ENCODE measurements at places on chromosomes 16 and 17.
A peak's percentile ranks its signal among the peaks of the same experiment; 100 is the strongest.

DNA sequence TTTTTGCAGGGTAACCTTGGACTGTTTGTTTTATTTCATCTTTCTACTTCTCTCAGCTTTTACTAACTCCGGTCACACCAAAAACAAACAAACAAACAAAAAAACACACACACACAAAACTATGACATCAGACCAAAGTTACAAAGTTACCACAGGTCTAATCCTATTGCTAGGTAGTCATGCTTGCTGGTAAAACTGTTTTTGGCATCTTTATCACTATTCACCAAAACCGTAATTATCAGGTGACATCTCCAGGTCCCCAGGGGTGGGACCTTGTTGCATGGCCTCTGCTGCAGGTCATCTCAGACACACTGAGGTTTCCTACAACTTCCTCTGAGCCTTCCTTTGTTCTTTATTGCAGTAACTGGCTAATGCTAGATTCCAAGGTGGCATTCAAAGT, 162.3 kb downstream of the ABCA8 start:
- no peak for DNase-seq

GRCh38 chr16:54411544-54411943, 125.0 kb upstream of the IRX3 start:
- DNase-seq: no peak

DNA sequence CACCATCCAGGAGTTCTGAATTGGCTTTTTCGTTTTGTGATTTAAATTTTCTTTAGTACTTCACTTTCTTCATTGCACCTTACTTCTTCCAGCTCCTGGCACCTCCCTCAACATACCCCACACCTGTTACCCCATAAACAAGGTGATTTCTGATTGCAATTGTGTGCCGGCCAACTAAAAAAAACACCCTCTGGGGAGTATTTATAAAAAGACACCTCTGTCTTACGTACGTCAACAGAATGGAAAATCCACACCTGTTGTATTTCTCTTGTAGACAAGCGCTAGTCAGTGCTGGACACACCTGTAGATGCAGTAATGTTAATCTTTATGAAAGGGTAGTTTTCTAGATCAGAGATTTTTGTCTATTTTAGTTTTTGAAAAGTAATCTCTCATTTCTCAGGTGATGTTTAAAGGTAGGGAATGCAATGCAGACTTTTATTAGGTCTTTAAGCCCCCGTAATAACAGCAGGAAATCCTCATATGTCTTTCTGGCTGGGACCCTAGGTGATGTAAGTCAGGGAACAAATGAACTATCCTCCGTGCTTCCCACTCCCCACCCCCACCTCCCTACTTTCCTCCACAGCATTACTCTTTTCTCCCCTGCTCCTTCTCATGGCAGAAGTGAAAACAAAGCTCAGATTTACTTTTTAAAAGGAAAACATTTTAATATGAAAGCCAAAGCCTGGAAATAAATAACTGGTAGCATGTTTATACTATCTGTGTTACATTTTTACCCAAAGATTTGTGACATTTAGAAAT, 4.2 kb downstream of the MSI2 start:
- DNase-seq: no peak

DNA sequence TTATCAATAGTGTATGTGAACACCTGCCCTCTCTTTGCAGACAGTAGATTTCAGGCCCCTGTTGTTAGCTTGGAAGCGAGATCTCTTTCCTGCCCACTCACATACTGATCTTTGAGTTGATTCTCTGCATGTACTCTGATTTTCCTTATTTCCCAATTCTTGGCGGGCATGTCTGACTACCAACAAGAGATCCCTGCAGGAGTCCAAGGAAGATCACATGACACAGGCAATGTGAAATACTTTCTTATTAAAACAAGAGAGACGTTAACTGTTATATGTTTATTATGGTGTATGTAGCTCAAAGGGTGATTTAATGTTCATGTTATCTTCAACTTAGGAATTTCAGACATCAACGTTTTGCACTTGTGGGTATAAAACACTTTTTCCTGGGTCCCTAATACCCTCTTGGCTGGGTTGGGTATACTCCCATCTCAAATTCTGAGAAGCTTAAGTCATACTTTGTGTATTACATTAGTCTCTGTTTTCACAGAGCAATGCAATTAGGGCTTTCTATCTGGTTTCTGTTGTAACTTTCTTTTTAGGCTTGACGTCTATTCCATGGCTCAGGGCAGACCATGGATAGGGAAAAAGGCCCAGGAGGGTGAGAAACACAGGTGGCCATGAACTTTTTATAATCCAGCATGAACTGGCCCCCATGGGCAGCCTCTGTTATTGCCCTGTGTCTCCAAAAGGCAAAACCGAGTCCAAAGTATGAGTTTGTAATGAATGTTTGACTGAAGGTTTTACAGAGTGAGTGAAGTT, 32.2 kb downstream of the HSD17B2 start:
- DNase-seq: no peak

- DNase-seq: peak; percentile 61
These were observed 148.9 kb downstream of the ITFG1 start for GRCh38 chr16:47311738-47312505.

- DNase-seq: no peak
These were observed 17.8 kb downstream of the XYLT1 start for GRCh38 chr16:17452922-17453321.

GRCh38 chr16:72501739-72502593, 330.0 kb upstream of the PMFBP1 start:
- DNase-seq: peak; percentile 69

GRCh38 chr17:30095507-30096244, 20.9 kb upstream of the NSRP1 start:
- peak; percentile 74 for DNase-seq

DNA sequence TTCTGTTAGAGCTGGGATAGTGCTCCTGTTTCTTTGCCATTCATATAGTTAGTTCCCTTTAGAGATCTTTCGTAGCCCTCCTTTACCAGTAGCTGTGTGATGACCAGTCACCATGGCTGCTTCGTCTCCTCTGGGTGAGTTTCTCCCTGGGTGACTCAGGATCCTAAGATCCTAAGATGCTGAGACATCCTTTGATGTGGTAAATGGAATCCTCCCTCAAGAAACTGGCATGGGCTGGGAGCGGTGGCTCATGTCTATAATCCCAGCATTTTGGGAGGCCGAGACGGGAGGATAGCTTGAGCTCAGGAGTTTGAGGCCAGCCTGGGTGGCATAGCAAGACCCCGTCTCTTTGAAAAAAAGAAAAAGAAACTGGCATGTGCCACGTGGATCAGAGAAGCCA, 5.9 kb downstream of the PHAF1 start:
- DNase-seq: peak; percentile 80

DNA sequence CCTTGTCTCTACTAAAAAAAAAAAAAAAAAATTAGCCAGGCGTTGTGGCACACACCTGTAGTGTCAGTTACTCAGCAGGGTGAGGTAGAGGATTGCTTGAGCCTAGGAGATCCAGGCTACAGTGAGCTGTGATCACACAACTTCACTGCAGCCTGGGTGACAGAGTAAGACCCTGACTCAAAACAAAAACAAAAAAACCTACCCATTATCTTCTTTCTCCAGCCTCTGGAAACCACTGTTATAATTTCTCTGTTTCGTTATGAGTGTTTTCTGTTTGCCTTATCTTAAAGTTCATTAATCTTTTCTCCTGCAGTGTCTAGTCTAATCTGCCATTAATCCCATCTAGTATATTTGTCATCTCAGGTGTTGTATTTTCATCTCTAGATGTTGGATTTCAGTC, 18.6 kb upstream of the CLTC start:
- DNase-seq: no peak

DNA sequence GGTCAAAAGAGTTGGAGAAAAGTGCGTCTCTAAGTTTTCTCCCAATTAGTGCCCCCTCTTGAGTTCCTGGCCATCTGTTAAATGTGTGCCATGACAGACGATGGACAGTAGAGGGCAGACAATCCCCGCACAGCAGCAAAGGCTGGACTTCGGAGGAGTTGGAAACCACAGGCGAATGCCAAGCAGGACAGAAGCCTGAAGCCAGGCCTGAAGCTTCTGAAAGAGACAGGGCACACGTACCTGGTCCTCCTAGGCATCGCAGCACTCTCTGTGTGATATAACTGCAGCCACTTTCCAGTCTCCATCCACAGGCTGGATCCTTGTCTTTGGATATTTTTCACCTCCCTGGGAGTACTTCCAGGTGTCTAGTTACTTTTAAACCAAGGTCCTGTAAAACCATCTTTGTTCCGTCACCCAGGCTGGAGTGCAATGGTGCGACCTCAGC, 14.5 kb downstream of the C17orf100 start:
- peak; percentile 84 for DNase-seq

GRCh38 chr17:12726131-12726530, 60.4 kb downstream of the MYOCD start:
- no peak for DNase-seq

DNA sequence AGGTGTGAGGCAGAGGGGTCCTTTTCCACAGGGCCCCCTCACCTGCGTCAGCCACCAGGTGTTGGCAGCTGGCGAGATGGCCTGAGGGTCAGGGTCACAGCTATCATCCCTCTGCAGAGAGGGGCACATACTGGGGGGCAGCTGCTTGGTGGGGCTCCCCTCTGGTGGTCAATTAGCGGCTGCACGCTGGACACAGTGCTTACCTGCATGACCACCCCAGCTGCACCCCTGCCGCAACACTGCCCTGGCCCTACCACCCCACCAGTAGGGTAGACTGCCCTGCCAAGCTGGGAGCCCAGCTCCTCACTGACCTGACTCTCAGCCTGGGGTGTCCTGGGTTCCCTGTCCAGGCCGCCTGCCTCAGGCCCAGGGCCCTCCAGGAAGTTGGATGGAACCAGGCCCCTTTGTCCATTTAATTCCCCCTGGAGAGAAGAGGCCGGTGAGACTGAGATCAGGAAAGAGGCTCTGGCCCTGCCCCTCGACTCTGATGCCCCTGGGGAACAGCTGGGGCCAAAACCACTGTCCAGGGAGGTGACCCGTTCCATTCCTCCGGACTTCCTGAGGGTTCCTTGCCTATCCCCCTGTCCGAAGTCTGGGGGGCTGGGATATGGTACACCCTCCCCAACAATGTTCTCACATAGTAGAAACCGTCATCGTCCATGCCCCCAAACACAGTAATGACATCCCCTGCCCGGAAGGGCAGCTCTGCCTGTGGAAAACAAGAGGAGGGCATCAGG, 23.7 kb downstream of the TSPOAP1 start:
- no peak for DNase-seq

DNA sequence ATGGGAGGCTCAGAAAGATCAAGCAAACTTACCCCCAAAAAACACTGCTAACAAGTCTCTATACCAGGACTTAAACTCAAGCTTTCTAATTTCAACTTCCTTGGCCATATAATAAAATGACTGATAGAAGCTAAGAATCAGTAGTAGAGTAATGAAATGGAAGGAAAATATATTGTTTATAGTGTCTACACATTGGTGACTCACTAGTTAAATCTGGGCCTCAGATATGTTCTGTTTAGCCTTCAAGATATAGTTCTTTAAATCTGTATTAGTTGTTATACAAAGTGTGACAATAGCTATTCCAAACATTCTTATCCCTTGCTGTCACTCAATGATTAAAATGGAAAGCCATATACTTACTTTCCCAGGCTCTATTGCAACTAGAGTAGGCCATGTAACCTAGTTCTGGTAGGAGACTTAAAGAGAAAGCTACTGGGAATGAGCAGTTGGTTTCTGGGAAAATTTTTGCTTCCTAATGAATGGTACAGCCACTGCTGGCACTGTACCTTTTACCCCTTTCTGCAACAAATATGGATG, 18.3 kb downstream of the SSH2 start:
- DNase-seq: peak; percentile 24

DNA sequence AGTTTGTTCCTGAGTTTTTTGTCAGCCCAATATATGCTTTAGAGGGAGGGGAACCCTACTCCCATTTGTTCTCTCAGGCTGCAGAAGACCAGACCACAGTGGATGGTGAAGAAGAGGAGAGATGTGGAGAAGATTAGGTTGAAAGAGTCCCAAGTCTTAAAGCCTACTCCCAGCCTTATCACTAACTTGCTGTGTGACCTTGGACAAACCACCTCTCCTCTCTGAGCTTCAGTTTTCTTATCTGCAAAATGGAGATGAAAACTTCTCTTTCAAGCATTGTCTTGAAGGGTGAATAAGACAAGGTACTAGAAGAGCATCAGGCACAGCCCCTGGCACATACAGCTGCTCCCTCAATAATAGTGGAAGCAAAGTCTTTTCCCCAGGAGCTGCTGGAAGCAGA, 15.1 kb upstream of the LHX1 start:
- no peak for DNase-seq

DNA sequence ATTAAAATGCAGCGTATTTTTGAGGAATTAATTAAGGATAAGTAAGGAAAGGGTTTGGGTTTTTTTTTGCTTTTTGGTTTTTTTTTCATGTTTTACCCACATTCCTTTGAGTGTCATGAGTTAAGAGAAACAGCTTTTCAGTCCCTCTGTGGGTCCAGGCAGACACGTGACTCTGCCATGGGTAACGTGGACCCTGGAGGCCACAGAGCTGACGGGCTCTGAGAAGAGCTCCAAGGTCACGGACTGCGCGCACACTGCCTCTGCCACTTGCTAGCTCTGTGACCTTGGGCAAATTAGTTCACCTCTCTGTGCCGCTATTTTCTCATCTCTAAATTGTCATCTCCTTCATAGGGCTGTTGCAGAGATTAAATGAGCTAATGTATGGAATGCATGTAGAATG, 588.2 kb upstream of the CDH11 start:
- no peak for DNase-seq

GRCh38 chr16:53982631-53983042, 278.7 kb downstream of the FTO start:
- peak; percentile 5 for DNase-seq

GRCh38 chr17:47872651-47873161, 21.7 kb upstream of the SP6 start:
- DNase-seq: no peak

GRCh38 chr16:4968879-4969483, 10.9 kb downstream of the SEC14L5 start:
- DNase-seq: no peak

GRCh38 chr17:66930933-66931332, 33.6 kb upstream of the CACNG4 start:
- peak; percentile 28 for DNase-seq

- no peak for DNase-seq
These were observed 2.9 kb upstream of the DOK4 start for GRCh38 chr16:57489229-57489628.

GRCh38 chr17:34658811-34659560, 79.6 kb downstream of the TMEM132E start:
- no peak for DNase-seq

DNA sequence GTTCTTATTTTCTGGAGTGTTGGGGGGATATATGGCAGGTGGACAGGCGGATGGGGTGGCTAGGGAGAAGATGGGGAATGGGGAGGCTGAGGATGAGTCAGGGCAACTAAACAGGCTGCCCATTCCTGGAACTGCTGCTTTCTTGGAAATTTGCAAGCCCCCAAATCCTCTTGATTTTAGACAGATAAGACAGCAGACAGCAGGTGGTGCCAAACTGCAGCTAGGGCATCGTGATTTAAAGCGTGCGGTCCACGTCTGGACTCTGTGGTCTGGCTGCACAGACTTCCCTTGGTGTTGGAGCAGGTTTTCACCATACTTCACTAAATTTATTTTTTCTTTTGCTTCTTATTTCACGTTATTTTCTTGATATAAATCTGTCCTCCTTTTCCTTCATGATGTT, 10.9 kb upstream of the KRT24 start:
- DNase-seq: no peak

- DNase-seq: no peak
These were observed 20.8 kb upstream of the PLLP start for GRCh38 chr16:57305159-57305811.

GRCh38 chr17:60542071-60542470, 16.0 kb upstream of the APPBP2 start:
- peak; percentile 25 for DNase-seq

- peak; percentile 92 for DNase-seq
These were observed 7.1 kb upstream of the FTSJ3 start for GRCh38 chr17:63834431-63835166.

Measured in PC-3 (cell line).